ENCODE measurements at places on chromosomes 4 and X. TPM values are rescaled to one million over a fixed set of nuclear protein-coding genes. Genes with fewer than 3 reads are reported as not detected.

The SMS gene
- total RNA-seq: 161 TPM

The ZNF157 gene
- total RNA-seq: 0.67 TPM

The MAGEA3 gene
- not detected for total RNA-seq

GRCh38 chr4:8029689-8030088 lies 90.0 kb upstream of the AFAP1 start:
- no peak for DNase-seq
- H3K27ac ChIP-seq: no peak overlapping the region
- H3K4me1 ChIP-seq: no peaks in the 10 kb centered on the region
- H3K4me3 ChIP-seq: no peak overlapping the region
- H3K36me3 ChIP-seq: peaks cover 3% of the 10 kb centered on the region

DNA sequence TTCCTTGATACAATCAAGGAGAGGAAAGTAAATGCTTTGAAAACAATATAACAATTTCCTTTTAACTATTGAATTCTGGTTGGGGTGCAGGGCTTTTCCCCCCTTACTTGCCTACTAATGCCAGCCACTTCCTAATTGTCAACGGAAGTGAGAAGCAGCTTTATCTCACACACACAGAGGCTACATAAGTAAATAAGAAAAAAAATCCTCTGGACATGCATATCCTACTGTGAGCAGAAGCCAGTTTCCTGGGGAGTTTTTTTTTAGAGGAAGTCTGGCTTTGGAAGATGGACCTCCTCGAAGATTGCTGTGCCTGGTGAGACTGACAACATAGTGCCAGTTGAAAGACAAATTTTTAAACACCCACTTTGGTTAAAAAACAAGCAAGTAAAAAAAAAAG lies 180.6 kb downstream of the OPHN1 start:
- peaks cover 26% of the 10 kb centered on the region for H3K4me1 ChIP-seq
- H3K4me3 ChIP-seq: no peak overlapping the region
- peaks cover 4% of the 10 kb centered on the region for H3K36me3 ChIP-seq
- H3K27me3 ChIP-seq: peaks cover 2% of the 10 kb centered on the region
- H3K27ac ChIP-seq: no peak overlapping the region
- DNase-seq: no peak

DNA sequence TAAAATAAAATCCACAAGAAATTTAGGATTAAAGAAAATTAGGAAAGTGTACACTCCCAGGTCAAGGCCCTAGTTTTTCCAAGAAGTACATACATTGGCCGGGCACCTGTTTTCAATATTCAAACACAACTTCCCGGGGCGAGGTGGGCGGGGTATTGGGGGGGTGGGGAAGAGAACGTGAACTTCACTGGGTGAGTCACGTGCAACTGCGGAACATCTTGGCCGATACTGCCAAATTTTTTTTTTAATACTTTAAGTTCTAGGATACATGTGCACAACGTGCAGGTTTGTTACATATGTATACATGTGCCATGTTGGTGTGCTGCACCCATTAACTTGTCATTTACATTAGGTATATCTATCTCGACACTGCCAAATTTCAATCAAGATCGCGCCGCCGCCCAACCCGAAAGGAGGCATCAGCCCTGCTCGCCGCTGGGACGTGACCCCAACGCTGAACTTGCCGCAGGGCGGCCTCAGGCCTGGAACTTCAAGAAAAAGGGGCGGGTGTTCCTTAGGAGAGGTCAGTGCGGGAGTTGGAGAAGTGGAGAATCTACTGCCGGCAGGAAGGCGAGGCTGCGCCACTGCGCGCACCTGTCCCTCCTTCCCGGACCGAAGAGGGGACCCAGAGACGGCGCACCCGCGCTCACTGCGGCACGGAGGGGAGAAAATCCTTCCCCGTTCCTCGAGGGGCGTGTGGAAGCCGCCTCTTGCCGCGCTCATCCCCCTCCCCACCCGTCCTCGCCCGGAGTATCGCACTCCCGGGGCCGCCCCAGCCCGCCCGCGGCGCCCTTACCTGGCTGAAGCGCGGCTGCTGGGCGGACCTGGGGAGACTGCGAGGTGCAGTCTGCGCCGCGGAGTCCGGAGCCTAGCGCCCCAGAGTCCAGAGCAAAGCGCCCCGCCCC lies at the start of gene TEC:
Gene TEC, minus strand, starts transcription at position 883 of the 905 bp plus-strand sequence. CDS start 41,224 bp downstream, outside the sequence.
- peak within 1 kb of the TSS; percentile 59 for H3K27ac ChIP-seq
- H3K4me1 ChIP-seq: peaks cover 5% of the 10 kb centered on the region
- H3K27me3 ChIP-seq: peaks cover 6% of the 10 kb centered on the region
- H3K36me3 ChIP-seq: peaks cover 6% of the 10 kb centered on the region
- DNase-seq: peak; percentile 51

DNA sequence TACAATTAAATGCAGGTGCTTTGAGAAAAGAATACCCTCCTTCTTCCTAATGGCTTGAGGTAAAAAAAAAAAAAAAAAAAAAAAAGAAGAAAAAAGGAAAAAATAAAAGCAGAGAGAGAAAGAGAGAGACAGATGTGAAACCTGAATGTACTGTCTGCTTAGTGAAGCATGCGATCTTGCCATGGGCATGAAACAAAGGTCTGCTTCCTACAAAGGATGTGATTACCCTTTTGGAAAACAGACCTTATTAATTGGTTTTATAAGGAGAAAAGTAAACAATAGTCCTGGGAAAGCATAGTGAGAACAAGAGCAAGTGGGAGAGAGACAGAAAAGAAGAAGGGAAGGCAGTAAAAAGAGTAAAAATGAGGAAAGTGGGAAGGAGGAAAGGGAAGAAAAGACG lies 526.1 kb upstream of the PABPC4L start:
- peaks cover 2% of the 10 kb centered on the region for H3K4me1 ChIP-seq
- no peak overlapping the region for H3K27ac ChIP-seq
- DNase-seq: no peak
- no peaks in the 10 kb centered on the region for H3K27me3 ChIP-seq

DNA sequence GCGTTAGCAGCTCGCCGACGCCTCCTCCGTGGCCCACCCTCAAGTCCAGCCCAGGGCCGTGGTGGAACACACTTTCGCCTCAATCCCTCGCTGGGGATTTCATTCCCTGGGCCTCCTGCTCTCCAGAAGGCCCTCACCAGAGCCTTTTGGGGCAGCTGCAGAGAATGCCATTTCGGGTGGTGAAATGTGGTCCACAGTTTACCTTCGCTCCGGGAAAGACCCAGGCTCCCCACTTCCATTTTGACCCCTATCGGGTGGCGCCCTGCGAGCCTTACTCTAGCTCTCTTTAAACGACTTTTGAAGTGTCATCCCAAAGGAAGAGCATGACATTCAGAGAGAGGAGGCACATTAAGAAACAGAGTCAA lies 496 bp downstream of the SH2D1A start:
- no peaks in the 10 kb centered on the region for H3K4me1 ChIP-seq
- H3K27ac ChIP-seq: no peak overlapping the region
- no peaks in the 10 kb centered on the region for H3K27me3 ChIP-seq

GRCh38 chr4:139863531-139863930 lies 197.9 kb downstream of the MGST2 start:
- peaks cover 3% of the 10 kb centered on the region for H3K4me1 ChIP-seq
- DNase-seq: no peak
- H3K27me3 ChIP-seq: peaks cover 3% of the 10 kb centered on the region
- H3K36me3 ChIP-seq: no peaks in the 10 kb centered on the region
- no peak overlapping the region for H3K4me3 ChIP-seq

GRCh38 chr4:13524504-13525243 lies 19.6 kb downstream of the NKX3-2 start:
- H3K27ac ChIP-seq: no peak overlapping the region
- H3K27me3 ChIP-seq: no peaks in the 10 kb centered on the region
- no peak overlapping the region for H3K4me3 ChIP-seq
- peaks cover 9% of the 10 kb centered on the region for H3K4me1 ChIP-seq

- peak overlapping the region; percentile 25 for H3K4me3 ChIP-seq
- no peaks in the 10 kb centered on the region for H3K4me1 ChIP-seq
- DNase-seq: no peak
- peaks cover 15% of the 10 kb centered on the region for H3K36me3 ChIP-seq
- no peak overlapping the region for H3K27ac ChIP-seq
- H3K27me3 ChIP-seq: peaks cover 2% of the 10 kb centered on the region
Observed at GRCh38 chrX:108641589-108642272, 94.6 kb downstream of the IRS4 start.

GRCh38 chrX:38156838-38157237 lies 63.8 kb downstream of the SRPX start:
- H3K4me3 ChIP-seq: no peak overlapping the region
- peaks cover 2% of the 10 kb centered on the region for H3K27me3 ChIP-seq
- DNase-seq: no peak
- H3K27ac ChIP-seq: no peak overlapping the region
- H3K36me3 ChIP-seq: no peaks in the 10 kb centered on the region
- H3K4me1 ChIP-seq: peaks cover under 1% of the 10 kb centered on the region

DNA sequence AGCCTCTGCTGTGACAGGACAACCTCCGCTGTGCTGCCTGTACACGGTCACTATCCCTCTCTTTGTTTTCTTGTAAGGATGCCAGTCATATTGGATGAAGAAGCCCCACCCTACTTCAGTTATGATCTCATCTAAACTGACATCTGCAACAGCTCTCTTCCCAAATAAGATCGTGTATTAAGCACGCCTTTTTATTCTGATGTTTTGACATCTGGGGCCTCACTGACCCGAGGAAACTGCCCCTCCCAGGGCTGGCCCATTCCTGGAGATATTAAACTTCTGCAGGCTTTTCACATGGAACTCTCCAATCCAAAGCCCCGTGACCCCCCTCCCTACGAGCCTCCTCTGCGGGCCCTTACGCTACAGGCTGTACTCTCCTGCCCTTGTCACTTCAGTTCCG lies 232.0 kb downstream of the ARHGAP10 start:
- no peak for DNase-seq
- peaks cover 4% of the 10 kb centered on the region for H3K36me3 ChIP-seq
- no peaks in the 10 kb centered on the region for H3K4me1 ChIP-seq
- H3K4me3 ChIP-seq: no peak overlapping the region
- no peak overlapping the region for H3K27ac ChIP-seq

Data from endothelial cell (in vitro differentiated cells).